ENCODE measurements at places on chromosomes 7 and 10. TPM values are rescaled to one million over a fixed set of nuclear protein-coding genes. Genes with fewer than 3 reads are reported as not detected.

The GALNT17 gene
- not detected for total RNA-seq

The CYP2E1 gene
- total RNA-seq, result 0.23 TPM

DNA sequence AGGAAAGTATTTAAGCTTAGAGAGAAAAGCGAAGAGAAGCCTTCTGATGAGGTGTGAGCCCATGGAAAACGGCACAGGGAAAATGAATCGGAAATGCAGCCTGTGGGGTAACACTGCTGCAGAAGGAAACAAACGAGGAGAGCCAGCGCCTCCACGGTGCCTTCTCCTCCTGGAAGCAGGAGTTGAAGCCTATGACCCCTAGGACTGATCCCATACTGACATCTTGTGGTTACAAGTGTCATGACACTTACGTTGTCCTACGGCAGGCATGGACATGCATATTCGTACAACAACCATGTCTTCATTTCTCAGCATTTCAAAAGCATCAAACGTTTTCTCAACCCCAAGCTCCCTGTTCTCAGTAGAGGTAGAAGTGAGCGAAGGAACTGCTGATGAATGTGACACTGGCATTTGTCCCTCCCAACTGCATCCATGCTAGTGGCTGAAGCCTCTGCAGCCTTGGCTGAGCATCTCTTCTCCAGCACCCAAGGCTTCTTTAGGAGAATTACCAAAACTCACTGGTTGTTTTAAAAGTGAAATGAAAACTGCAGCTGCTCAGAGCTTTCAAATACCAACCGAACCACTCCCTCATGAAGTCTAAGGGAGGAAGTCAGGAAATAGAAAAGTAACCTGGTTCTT is 160.2 kb downstream of the JAZF1 start:
- DNase-seq, result peak; percentile 90

DNA sequence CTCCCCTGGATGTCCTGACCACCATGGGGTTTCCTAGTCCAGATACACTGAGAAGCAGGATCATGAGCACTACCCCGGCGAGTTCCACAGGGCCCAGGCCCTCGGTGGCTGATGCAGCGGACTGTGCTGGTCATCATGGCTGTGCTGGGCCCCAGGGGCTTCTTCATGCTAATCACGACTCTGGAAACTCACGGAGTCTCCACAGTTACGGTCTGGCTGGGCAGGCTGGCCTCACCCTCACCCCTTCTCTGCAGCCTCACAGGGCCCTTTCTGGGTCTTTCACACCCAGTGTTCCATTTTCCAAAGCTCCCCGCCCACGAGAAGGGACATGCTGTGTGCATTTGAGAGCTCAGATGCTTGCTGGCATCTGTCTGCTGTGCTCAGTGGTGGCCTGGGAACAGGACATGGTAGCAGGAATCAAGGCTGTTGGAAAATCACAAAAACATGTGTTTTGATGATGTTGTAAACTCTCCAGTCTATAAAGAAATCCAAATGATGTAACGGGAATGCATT is 119.0 kb downstream of the PTPN20 start:
- no peak for DNase-seq

The TET1 gene
- total RNA-seq, result 1.2 TPM

GRCh38 chr7:87116315-87116714 is 35.9 kb upstream of the DMTF1 start:
- DNase-seq, result no peak

- DNase-seq, result no peak
Observed at GRCh38 chr10:81655986-81656385, 219.0 kb upstream of the NRG3 start.

DNA sequence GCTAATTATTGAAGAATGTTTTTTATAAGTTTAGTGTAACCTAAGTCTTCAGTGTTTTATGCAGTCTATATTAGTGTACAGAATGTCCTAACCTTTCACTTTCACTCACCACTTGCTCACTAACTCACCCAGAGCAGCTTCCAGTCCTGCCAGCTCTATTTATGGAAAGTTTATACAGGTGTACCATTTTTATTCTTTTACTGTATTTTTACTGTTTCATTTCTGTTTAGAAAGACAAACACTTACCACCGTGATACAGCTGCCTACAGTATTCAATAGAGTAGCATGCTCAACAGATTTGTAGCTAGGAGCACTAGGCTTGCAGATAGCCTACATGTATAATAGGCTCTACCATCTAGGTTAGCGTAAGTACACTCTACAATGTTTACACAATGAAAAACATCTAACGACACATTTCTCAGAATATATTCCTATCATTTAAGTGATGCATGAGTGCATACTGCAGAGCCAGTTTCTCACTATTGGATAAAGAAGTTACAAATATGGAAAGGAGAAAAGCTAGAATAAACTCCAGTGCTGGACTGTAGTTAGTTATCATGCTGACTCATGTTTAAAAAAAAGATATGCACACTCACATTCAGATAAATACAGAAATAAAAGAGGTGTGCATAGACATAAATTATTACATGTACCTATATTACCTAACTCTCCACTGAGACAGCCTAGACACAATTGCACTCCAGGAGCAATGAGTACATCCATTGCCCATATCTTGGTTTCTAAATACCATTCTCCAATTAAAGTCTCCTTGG is 30.4 kb downstream of the STEAP1B start:
- no peak for DNase-seq

DNA sequence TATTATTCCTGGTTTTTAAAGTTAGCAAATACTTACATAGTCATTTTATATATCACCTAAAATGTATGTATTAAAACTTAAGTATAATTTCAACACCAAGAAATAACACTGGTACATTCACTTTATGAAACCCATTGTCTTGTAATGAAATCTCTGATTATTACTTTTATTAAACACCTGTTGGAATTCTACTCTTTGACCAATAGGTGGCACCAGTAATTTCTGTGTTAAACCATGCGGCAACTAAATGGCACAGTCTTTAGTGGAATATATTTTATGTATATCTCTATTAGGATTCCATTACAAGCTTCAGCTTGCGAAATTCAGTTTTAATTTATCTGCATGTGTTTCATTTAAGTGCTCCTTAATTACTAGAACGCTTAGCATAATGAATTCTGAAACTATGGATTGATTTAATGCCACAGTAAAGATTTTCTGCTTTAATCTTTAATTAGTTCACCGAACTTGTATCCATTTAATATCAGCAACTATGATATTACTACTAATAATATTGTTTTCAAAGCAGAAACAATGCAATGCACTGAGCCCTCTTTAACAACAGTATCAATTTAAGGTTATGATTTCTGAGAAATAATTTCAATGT is 181.3 kb downstream of the MAGI2 start:
- peak; percentile 58 for DNase-seq

DNA sequence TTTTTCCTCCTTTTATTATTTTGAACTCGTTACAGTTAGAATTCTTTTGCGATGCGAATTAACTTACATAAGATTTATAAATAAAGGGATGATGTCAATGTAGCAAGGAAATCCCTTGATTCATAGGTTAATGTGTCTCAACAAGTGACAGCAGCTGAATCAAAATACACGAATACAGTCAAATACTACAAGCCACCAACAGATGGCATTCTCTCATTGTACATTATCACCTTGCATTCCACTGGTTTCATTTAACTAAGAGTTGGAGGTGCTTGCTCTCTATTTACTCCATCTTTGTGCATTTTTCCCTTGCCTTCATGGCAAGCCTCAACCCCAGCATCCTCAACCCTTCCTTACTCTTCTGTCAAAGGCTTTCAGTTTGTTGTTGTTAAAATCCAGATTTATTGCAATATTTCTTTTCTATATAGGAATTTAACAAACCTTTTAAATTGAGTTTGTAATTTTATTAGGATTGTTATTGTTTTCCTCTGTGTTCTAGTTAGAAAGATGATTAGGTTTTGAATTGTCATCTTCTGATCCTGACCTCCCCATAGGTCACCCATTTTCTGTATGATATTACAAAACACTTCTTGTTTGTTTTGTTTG is 78.3 kb downstream of the SLC25A40 start:
- peak; percentile 76 for DNase-seq

- no peak for DNase-seq
Observed at GRCh38 chr10:112535531-112535951, 88.5 kb downstream of the VTI1A start.

- DNase-seq, result peak; percentile 66
Observed at GRCh38 chr10:78211561-78212051, 177.9 kb downstream of the RPS24 start.
